Panc1 (cell line): ENCODE measurements at places on chromosomes 2 and 18.

- no peak for DNase-seq
Observed at GRCh38 chr2:224031358-224031970, 7.6 kb downstream of the SERPINE2 start.

DNA sequence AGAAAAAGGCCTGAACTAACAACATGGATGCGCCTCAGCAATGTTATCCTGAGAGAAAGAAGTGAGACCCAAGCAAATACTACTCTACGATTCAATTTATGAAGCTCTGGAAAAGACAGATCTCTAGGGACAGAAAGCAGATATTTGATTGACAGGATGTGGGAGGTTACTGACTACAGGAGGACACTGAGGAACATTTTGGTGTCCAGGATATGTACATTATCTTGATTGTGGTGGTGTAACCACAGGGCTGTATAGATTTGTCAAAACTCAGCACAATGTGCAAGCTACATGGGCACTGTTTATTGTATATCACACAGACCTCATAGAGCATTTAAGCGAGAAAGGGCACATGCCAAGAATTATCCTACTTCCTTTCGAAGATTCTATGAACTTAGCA, 219.8 kb downstream of the PTGR3 start:
- no peak for DNase-seq

GRCh38 chr18:36890598-36890997, 61.7 kb downstream of the KIAA1328 start:
- DNase-seq: no peak

DNA sequence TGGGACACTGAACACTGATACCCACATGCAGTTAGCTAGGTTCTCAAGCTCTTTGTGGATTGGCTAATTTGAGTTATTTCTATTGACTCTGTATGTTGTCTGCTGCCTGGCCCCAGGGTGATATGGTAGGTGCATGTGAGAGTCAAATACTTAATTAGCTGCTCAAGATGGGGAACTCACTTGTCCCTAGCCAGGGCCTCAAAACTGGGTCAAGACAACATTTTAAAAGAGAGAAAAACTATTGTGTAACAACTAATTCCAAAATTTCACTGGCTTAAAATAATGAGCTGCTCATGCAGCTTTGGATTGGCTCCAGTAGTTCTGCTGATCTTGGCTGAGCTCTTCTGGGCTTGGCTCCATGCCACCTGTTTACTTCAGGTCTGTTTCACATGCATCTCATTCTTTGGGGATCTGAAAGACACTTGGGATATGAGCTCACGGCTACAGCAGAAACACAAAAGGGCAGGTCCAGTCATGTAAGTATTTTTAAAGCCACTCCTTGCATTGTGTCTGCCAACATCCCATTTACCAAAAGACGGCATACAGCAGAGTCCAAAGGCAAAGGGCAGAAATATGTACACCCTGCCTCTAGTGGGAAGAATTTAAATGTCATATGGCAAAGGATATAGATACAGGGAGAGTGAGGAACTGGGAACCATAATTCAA, 716.8 kb downstream of the SUCLG1 start:
- no peak for DNase-seq

GRCh38 chr2:136131961-136132824, 14.2 kb upstream of the CXCR4 start:
- DNase-seq: no peak

- no peak for DNase-seq
Observed at GRCh38 chr2:58266211-58266610, 25.1 kb upstream of the FANCL start.
